ENCODE measurements at places on chromosomes 2 and 18.

DNA sequence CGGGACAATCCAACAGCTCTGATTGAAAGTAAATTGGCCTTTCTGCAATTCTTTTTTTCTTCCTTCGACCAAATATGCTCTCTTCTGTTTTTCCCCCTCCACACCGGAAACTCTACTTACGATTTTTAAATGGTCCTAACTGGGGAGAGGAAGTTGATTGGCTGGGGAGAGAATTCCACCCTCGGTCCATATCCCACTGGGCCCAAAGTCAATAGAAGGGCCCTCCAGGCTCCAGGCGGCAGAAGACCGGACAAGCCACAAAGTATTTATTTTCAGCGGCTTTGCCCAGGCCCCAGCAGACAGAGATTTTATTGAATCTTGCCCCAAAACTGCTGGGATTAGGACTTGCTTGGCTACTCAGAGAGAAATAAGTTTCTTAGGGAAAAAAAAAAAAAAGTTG is 37.1 kb upstream of the SMAD7 start:
- no peak for DNase-seq

- no peak for DNase-seq
Observed at GRCh38 chr2:43251171-43251731, 24.8 kb upstream of the ZFP36L2 start.

- no peak for DNase-seq
Observed at GRCh38 chr18:45069546-45069945, 388.9 kb downstream of the SETBP1 start.

GRCh38 chr2:105929516-105929915 is 184.8 kb downstream of the NCK2 start:
- DNase-seq, result peak; percentile 7

DNA sequence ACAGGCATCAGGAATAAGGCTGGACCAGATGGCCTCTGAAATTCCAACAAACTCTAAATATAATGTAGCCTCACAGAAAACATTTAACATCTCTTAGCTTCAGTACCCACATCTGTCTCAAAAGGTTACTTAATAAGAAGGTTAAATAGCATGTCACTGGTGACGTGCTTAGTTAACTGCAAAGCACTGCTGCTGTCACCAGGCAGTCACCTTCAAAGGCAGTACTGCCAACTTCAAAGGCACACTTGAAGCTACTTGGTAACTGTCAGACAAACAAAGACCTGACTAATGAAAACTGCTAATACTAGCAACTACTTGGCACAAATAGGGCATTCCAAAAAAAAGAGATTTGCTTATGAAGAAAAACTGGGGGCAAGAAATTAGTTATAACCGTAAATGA is 36.2 kb downstream of the EPG5 start:
- no peak for DNase-seq

DNA sequence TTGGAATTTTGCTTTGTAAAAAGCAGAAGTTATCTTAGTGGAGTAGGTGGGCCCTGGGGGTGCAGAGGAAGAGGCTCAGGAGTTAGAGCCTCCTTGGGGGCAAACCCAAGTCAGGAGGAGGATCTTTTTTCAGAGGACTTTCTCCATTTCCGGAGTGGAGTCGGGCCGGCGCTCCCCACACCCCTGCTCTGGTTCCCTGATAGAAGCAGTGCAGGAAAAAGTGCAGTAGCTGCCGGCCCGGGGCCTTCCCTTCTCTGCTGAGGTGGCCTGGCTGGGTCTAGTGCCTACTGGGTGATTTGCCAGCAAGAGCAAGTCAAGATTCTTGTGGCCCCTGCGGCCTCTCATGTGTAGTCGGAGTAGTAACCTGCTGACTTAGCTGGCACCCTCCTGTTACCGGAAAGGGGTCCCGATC is 124.2 kb upstream of the HS6ST1 start:
- no peak for DNase-seq

DNA sequence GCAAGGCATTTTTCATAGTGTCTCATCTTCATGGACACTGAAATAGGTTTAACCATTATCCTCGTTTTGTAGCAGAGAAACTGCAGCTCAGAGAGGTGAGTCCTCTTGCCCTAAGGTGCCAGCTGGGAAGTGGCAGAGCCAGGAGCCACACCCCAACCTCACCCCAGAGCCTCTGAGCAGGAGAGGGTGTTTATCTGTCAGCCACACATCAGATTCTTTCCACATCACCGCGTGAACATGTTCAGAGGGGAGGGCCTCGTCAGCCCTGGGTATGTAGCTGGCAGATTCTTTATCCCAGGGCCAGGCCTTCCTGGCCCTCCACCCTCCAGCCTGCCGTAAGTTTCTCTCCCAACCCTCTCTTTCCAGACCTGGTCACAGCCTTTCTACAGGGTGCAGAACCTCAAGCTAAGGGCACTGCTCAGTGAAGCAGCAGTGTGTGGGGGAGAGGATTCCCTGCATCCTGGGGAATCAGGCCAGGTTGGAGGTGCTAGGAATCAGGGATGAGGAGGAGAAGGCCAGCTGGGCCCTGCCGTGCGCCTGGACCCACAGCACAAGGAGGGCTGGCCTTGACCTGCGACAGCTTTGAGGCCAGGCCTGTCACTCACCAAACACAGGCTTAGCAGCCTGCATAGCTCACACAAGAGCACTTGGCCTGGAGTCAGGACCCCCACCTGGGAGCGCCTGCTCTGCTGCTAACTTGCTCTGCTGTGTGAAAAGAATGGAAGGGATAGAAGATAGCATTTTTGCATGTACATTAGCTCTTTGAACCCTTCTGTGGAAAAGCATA is 111.3 kb upstream of the MCFD2 start:
- DNase-seq, result no peak

All from stimulated activated CD4-positive, alpha-beta T cell treated with anti-CD3 and anti-CD28 coated beads, TNF-alpha, amount 100 ng/mL, for 1 hour (primary cell).